Amygdala (tissue), 56 donors: ENCODE measurements at places on chromosomes 3 and 15.

DNA sequence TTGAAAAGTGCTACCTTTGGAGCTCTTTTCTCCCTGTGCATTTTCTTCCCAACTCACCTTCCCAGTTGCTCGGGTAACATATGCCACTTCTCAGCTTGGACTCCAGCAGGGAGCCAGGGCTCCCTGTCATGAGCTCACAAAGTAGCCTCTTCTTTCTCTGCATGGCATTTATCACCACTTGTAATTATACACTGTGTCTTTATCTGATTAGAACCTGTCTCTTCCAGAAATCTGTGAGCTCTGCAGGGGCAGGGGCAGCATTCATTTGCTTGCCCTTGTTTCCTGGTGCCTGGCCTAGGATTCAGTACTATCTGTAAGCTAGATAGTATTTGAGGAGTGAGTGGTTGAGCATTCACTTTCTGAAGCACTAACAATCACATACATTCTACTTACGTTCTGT lies 100.9 kb downstream of the CLSTN2 start:
- DNase-seq: no peak

GRCh38 chr3:182258538-182259177 lies 534.6 kb upstream of the ATP11B start:
- DNase-seq: no peak

- no peak for DNase-seq
Observed at GRCh38 chr15:58062175-58062574, 3.3 kb downstream of the ALDH1A2 start.

DNA sequence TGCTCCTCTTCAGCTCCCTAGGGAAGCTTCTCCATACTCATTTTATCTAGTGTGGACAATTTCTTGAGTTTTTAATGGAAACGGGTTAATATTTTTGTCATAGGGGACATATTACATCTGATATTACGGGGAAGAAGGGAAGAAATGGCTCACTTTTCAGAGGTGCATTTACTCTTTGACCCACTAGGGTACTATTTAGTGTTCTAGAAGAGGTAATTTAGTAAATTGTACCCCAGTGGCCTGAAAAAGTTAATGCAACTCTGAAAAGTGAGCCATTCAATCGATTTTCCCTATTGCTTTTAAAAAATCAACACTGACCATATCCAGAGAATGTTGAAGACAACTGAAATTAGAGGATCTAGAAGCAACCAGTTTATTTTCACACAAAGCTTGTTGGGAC lies 71.2 kb downstream of the MAP2K5 start:
- DNase-seq: no peak

DNA sequence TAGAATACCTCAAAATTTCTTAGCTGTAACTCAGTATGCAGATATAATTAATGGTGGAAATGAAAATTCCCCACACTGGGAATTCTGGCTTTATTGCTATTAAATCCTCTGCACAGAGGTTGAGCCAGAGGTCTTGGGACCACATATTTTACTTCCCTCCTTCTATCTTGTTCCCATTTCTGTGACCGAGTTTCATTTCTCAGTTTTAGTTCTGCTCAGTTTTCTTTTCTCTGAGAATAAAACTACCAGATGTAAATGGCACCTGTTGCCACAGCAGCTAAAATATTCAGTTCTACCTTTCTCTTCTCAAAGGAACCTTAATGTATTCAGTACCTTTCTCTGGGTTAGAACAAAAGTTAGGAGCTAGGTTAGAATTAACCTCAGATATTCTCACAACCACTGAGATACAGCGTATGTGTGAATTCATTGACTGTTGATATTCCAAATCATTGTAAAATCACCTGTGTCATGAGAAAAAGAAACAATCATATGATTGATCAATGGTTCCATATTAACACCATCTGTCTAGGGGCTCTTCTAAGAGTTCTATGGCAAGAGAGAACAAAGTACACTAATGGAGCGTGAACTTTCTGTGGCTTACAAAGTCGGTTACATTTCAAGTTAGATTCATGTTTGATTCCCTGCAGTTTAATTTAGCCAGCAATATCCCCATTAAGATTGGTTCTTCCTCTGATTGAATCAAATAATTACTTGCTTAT lies 374.1 kb downstream of the EFHB start:
- no peak for DNase-seq

- no peak for DNase-seq
Observed at GRCh38 chr15:99592145-99592791, 26.5 kb downstream of the MEF2A start.

- no peak for DNase-seq
Observed at GRCh38 chr15:101193120-101193644, 58.7 kb downstream of the CHSY1 start.

DNA sequence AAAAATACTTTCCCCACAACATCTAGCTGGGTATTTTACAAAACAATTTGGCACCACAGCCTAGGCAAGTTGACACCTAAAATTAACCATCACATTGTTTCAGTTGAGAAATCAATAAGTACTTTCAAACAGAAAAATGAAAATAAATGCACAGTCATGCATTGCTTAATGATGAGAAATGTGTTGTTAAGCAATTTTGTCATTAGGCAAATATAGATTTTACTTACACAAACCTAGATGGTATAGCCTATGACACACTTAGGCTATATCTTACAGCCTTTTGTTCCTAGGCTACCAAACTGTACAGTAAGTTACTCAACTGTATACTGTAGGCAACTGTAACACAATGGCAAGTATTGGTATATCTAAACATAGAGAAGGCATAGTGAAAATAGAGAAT lies 608.6 kb upstream of the BCHE start:
- no peak for DNase-seq

GRCh38 chr15:50190723-50191122 lies 8.7 kb downstream of the SLC27A2 start:
- DNase-seq: no peak

GRCh38 chr3:155646669-155647068 lies 98.2 kb downstream of the PLCH1 start:
- DNase-seq: no peak

DNA sequence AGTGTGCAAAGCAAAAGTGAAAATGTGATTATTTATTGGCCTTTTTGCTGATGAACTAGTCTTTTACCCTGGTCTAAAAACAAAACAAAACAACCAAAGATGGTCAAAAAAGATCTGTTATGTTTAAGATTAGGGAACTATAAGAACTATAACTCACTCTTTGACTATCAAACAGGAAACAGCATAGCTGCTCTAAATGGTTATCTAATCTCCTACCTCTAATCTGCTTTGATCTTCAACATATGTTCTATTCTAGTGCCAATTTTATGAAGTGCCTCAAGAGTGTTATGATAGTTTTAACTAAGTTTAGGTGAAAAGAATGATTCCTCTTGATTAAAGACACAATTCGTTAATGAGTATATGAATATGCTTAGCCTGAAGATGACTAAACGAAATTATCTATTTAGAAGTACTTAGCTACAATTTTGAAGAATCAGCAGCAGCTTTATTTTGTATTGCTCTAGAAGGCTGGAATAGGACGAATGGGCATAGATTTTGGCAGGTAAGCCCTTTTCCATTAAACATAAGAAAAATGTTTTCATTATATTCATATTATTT lies 46.0 kb downstream of the SETD2 start:
- DNase-seq: no peak
